ENCODE measurements at places on chromosomes 11 and 22.

GRCh38 chr22:40595497-40596234, 40.9 kb downstream of the MRTFA start:
- no peak for DNase-seq

GRCh38 chr11:11253497-11253896, 99.6 kb downstream of the CSNK2A3 start:
- DNase-seq = no peak

DNA sequence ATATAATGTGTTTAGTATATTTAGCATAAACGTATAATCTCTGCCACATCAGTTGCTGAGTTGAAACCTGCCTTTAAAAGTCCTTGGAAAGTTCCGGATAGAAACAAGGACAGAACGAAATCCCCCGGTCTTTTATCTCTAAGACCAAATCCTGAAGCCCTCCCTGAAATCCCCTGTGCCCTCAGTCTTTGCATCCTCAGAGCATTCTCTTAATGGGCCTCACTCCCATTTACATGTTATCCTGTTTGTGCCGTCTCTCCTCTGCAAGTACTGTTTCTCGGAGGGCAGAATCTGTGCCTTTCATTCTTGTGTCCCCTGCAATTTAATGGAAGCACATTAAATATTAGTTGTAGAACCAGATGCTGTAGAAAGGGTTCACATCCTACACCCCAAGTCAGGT, 56.0 kb downstream of the ZNRF3 start:
- no peak for DNase-seq

DNA sequence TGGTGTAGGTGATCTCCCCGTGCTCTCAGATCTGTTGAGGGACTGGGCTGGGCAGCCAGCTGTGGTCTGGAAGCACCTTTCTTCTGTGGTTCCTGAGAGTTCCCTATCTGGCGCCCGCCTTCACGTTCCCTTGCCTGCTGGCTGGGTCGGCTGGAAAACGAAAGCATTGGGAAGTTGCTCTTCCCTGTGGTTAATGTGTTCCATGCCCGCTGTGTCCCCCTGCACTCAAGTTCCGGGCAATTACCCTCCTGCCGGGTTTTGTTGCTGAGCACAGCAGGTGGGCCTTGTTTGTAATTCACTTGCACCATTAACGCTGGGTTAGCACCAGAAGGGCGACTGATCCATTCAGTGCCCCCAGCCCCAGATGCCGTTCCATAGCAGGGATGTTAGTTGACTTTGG, 134.1 kb downstream of the GRIK4 start:
- DNase-seq = no peak

DNA sequence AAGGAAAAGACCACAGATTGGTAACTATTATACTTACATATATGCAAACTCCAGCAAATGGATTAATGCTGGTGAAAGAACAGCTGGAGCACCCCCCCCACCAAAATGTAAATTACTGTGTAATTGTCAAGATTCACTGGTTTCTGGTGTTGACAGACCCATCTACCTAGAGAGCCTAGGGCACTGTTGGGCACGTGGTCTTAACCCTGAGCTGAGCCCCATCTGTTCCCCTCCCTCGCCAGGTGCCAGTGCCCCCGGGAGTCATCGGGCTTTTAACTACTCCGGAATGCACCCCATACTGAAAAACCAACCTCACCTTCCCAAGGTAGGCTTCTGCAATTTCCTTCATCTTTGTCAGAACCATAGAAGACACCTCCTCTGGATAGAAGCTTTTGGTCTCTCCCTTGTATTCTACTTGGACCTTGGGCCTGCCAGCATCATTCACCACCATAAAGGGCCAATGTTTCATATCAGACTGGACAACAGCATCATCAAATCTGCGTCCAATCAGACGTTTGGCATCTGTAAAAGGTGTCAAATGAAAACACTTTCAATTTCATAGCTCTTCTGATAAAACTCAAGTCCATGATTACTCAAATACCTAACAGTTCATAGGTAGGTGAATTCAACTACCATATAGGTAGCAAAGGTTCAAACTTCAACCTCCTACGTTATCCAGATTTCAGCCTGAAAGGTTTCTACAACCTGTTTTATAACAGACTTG, 1.5 kb downstream of the HSPA8 start:
- no peak for DNase-seq

- no peak for DNase-seq
These were observed 941.6 kb upstream of the CHORDC1 start for GRCh38 chr11:91164452-91164822.

- DNase-seq = no peak
These were observed 254.0 kb upstream of the CCDC90B start for GRCh38 chr11:83540112-83540675.
